ENCODE measurements at places on chromosomes 16 and 17.

- DNase-seq = no peak
Observed at GRCh38 chr16:16062023-16062937, 112.9 kb downstream of the ABCC1 start.

- no peak for DNase-seq
Observed at GRCh38 chr16:60684002-60684401, 1352.2 kb downstream of the CDH8 start.

DNA sequence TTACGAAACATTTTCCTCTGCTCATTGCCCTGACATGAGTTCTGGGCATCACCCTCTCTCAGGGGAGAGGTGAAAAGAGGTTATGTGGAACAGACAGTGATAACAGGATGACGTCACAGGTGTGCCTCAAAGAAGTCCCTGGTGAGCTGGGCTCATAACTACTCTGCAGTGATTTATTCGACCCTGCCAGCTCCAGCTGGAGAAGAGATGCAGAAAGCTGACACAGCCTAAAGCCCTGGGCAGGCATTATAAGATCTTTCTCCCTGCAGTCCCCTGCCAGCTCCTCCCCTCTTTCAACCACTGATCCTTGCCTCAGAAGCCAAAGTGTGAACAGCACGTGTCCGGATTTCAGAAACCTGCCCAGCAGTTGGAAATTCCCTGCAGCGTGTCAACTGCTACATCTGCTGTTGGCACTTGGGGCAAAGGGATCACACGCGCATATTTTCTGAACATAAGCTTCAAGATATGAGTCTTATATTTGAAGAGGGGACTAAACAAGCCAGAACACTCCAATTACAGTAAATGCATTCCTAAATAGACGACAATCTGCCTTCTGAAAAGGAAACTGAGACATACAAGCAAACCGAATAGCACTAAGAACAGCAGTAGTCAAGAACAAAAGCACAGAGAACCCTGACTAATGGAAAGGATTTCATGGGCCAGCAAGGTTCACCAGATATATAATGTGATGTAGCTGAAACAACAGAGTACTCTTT is 80.5 kb downstream of the SMG6 start:
- no peak for DNase-seq

DNA sequence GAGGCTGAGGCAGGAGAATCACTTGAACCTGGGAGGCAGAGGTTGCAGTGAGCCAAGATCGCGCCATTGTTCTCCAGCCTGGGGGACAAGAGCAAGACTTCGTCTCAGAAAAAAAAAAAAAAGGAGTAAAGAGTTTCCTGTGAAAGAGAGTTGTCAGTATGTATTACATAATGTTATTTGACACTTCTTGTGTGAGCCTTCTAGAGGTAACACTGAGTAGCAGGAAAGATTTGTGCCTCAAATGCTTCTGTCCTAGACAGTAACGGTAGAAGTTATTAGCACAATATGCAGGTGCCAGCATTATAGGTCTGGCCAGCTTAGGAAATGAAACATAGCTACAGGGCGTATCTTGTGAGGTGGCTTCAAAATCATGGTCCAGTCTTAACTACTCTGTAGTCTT is 6.2 kb downstream of the RPS6KB1 start:
- DNase-seq = no peak

DNA sequence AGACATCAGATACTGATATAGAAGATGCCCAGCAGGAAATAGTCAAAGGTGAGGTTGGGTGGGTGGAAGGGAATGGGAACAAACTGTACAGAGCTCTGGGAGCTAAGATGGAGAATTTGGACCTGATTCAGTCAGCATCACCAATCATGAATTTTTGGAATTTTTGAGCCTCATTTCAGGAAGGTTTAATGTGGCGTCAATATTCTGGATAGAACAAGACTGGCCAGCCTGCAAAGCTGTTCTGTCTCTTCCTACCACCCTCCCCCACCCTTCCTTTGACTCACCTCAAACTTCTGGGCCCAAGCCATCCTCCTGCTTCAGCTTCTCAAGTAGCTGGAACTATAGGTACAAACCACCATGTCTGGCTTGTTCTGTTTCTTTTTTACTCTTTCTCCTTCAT is 32.6 kb downstream of the CTCF start:
- DNase-seq = no peak

- DNase-seq = no peak
Observed at GRCh38 chr16:61148930-61149329, 887.3 kb downstream of the CDH8 start.

- DNase-seq = no peak
Observed at GRCh38 chr17:81420769-81421462, 25.7 kb downstream of the BAHCC1 start.

- no peak for DNase-seq
Observed at GRCh38 chr16:87832741-87833502, 36.4 kb downstream of the SLC7A5 start.

GRCh38 chr16:47470810-47471209 is 9.7 kb downstream of the PHKB start:
- DNase-seq = no peak

DNA sequence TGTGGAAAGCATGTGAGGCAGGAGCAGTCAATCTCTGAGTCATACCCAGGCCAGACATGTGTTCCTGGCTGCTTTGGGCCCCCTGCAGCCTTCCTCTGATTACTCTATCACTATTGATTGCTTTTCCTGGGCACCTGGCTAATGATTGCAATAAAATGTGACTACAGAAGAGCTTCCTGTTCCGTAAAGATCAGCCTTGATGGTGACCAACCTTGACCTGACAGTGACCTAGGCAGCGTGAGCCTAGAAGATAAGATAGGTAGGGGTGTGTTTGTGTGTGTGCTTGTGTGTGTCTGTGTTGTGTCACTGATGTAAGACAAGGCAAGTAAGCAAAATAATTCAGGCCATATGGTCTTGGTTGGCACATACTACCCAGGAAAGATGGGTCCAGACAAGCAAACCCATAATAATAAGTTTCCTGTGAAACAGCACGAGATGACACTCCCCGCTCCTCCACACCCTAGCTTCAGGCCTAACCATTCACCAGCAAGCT is 367.7 kb upstream of the CDH11 start:
- DNase-seq = no peak

DNA sequence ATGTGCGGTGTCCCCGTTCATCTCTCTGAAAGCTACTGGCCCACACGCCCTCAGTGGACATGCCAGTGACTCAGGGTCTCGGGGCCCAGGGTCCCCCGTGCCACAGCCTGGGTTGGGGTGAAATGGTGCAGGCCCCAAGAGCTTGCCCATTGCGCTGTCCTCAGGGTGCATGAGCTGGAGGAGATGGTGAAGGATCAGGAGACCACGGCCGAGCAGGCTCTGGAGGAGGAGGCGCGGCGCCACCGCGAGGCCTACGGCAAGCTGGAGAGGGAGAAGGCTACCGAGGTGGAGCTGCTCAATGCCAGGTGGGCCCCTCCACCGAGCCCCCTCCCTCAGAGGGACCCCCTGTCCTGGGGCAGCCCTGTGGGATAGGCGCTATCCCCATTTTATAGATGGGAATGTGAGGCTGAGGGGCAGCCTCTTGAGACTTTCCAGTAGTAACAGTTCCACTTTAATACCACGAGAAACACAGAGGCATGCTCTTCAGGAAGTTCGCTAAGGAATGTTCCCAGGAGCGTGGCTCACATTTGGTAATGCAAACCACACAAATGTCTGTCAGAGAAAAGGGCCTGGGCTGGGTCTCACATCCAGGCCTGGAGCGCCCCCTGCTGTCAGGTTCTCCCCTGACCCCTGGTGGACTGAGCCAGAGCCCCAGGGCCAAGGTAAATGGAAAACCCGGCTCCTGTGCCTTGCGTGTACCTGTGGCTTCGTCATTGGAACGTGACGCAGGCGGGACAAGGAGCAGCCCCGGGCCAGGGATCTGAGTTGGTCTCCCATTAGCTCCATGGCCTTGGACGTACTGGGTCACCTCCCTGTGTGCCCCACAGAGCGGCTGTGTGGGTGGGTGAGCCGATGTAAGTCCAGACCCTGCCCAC is 133.7 kb downstream of the RAB11FIP4 start:
- peak; percentile 67 for DNase-seq

DNA sequence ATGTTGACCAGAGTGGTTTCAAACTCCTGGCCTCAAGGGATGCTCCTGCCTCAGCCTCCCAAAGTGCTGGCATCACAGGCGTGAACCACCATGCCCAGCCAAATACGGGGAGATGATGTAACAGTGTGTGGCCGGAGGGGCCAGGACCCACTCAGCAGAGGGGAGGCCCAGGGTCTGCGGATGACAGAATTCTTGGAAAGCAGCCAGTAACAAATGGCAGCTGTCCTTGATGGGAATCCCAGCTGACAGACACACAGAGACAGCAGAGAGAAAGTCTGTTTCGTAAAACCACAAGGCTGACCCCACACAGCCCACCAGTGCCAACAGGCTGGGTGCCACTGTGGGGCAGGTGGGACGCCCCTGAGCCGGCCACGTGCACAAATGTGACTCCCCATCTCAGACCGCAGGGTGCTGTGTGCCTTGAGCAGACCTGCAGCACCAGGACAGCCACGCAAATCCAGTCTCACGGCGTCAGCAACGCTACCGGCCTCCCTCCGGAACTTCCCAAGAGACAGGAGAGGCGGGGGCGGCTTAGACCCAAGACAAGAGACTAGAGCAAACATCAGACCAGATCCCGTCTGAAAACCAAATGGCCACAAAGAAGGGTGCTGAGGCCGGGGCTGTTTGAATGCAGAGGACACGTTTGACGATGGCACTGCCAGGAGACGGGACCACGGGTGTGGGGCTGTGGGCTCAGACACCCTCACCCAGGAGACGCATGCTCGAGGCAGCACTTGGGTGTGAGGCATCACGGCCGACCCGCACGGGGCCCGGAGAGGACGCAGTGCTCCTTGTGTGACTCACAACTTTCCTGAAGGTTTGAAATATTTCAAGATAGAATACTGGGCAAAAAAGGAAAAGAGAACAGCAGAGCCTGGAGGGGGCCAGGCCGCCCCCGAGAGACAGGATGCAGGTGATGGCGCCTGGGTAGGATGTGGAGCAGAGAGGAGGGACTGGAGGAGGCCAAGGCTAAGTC is 24.6 kb downstream of the CTU2 start:
- DNase-seq = no peak

DNA sequence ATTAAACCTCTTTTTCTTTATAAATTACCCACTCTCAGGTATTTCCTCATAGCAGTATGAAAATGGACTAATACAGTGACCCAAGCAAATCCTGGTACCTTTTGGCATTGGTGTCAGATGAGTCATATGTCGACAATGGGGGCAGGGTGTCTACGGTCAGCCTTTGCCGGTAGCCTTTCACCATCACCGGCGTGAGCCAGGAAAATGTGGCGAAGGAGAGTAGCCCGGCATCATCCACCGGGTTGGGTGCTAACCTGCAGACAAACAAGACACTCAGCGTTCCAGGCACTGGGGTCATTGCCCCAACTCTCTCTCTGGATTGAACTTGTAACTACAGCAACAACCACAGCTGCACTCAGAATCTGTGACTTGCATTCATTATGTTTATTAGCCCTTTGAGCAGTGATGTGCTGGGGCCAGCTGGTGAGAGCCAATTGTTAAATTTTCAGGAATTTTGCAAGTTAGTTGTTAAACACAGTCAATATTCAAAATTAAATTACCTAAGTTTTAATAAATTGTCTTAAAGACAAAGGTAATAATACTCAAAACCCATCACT is 11.9 kb downstream of the ABCC12 start:
- DNase-seq = no peak

DNA sequence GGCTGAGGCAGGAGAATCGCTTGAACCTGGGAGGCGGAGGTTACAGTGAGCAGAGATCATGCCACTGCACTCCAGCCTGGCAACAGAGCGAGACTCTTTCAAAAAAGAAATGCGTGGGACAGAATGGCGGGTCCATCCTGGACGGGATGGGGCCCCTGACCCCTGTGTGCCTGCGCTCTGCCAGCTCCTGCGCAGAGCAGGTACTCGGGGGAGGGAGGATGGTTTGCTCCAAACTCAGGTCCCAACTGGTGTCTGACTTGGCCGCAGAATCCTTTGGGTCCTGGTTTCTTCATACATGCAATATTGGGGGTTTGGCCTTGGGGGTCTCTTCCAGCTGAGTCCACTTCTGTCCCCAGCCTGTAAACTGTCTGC is 10.4 kb downstream of the CHMP6 start:
- no peak for DNase-seq

- no peak for DNase-seq
Observed at GRCh38 chr16:12148120-12148519, 171.6 kb downstream of the SNX29 start.

DNA sequence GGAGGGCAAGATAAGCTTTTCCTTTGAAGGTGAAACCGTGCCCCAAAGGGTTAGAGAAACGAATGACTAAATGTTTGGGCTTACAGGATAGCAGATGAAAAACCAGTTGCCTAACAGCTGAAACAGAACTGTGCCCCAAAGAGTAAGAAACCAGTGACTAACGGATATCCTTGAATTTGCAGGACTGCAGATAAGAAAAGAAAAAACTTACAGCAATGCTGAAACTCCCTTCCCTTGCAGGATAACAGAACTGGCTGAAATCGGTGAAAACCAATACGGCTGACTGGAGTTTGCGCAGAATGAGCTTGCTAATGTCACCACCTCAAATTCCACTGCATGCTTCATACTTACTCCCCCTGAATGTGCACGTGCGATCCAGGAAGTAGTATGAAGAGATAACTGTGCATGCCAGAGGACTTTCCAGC is 175.2 kb upstream of the NLRP1 start:
- no peak for DNase-seq

- DNase-seq = no peak
Observed at GRCh38 chr17:64508683-64509082, 1.9 kb downstream of the CEP95 start.

- DNase-seq = no peak
Observed at GRCh38 chr17:78248051-78248914, 16.9 kb downstream of the TMEM235 start.

DNA sequence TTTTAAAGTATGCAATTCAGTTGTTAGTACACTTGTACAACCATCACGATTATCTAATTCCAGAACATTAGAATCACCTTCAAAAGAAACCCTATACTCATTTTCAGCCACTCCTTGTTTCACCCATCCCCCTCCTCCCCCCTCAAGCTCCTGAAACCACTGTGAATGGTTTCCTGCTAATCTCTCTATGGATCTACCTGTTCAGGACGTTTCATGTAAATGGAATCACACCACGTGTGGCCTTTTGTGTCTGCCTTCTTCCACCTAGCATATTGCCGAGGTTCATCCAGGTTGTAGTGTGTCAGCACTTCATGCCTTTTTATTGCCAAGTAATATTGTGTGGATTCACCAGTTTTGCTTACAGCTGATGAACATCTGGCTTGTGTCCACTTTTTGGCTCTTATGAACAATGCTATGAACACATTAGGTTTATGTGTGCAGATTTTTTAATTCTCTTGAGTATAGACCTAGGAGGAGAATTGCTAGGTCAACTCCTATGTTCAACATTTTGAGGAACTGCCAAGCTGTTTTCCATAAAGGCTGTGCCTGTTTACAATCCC is 17.8 kb downstream of the EIF4A3 start:
- DNase-seq = no peak

DNA sequence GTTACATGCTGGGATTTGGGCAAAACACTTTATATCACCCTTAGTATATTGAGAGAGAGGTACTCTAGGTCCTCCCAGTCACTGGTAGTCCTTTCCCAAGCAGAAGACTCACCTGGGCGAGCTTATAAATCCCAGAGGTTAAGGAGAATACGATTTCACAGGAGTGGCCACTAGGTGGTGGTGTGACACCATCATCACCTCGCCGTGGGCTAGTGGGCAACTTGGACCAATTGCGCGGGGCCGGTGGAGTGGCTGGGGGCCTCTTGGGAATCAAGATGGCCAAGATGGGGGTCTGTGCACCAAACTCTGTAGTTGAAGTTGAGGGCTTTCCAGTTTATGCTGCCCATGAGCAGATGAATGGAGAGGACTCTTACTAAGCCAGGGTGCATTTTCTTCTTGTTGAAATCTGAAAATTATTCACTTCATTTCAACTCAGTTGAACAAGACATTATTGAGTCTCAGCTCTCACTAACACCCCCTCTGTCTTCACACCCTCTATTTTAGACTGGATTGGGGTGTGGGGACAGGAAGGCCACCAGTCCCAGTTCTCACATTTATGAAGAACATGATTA is 38.2 kb upstream of the PIRT start:
- peak; percentile 1 for DNase-seq
